Left ventricle myocardium inferior (tissue), 1 donor: ENCODE measurements at places on chromosomes 1 and 21. TPM values are rescaled to one million over a fixed set of nuclear protein-coding genes. Genes with fewer than 3 reads are reported as not detected.
A peak's percentile ranks its signal among the peaks of the same experiment; 100 is the strongest.

GRCh38 chr1:193456811-193457280 is 270.4 kb upstream of the B3GALT2 start:
- DNase-seq = no peak
- no peaks in the 10 kb centered on the region for H3K36me3 ChIP-seq
- peaks cover 9% of the 10 kb centered on the region for H3K4me1 ChIP-seq
- H3K27me3 ChIP-seq = no peaks in the 10 kb centered on the region

GRCh38 chr1:77031106-77031662 is 163.9 kb downstream of the ST6GALNAC5 start:
- H3K4me3 ChIP-seq = no peak overlapping the region
- no peak for DNase-seq
- H3K36me3 ChIP-seq = no peaks in the 10 kb centered on the region

DNA sequence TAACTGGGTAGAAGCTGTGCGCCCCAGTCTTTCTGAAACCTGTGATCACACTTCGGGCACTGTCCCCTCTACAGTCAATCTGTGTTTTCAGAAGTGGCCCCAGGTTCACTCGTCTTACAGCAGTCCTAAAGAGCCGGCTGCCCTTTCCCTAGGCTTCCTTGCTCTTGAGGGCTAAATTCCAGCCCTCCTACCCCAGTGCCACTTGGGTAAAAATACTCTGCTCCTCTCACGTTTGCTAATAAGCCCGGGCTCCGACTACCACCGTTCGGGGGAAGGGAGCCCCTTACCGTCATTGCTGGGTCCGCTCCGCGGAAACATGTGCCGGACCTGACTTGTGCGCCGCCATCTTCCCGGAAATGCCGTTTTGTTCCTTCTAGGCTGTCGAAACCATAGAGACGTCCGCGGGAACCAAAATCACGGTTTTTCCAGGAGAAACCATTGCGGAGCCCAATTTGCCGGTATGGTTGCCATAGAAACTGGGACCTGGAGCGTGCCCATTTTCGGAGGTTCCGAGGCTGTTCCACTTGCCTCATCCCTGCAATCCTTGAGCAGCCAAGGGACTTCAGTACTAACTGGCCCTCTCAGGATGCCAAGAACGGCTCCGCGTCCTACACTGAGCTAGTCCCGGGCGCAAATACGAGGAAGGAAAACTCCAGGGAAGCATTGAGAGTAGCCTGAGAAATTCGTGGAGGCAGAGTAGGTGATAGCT is at the start of gene GPATCH4:
TSS of gene GPATCH4 (minus strand) at position 358 of the 709 bp plus-strand sequence.
- peak within 1 kb of the TSS; percentile 86 for H3K27ac ChIP-seq
- DNase-seq = peak; percentile 68
- H3K4me1 ChIP-seq = peaks cover 30% of the 10 kb centered on the region
- no peaks in the 10 kb centered on the region for H3K27me3 ChIP-seq
- peak within 1 kb of the TSS; percentile 76 for H3K4me3 ChIP-seq
- H3K36me3 ChIP-seq = peaks cover 19% of the 10 kb centered on the region

DNA sequence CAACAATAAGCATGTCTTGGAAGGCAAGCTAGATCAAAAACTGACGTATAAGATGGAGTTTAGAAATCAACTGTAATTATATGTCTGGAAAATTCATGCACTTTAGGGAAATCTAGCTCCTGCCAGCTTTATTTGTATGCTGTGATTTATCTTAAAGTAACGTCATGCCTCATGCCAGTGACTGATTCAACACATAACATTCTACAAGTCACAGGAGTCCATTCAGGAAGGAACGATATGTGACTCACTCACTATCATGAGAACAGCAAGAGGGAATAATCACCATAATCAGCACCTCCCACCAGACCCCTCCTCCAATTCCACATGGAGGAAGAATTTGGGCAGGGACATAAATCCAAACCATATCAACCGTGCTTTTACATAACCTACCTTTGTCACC is 682.4 kb upstream of the ADAMTS5 start:
- H3K4me1 ChIP-seq = no peaks in the 10 kb centered on the region
- DNase-seq = no peak
- H3K36me3 ChIP-seq = no peaks in the 10 kb centered on the region
- H3K27me3 ChIP-seq = no peaks in the 10 kb centered on the region

GRCh38 chr1:30412241-30413110 is 310.9 kb downstream of the MATN1 start:
- no peak overlapping the region for H3K4me3 ChIP-seq
- no peak for DNase-seq
- no peaks in the 10 kb centered on the region for H3K36me3 ChIP-seq
- H3K27me3 ChIP-seq = peaks cover 96% of the 10 kb centered on the region
- H3K27ac ChIP-seq = no peak overlapping the region
- no peaks in the 10 kb centered on the region for H3K4me1 ChIP-seq

GRCh38 chr1:214658175-214658574 is 55.2 kb downstream of the CENPF start:
- H3K4me1 ChIP-seq = no peaks in the 10 kb centered on the region
- no peak overlapping the region for H3K27ac ChIP-seq
- DNase-seq = no peak
- no peak overlapping the region for H3K4me3 ChIP-seq
- H3K36me3 ChIP-seq = no peaks in the 10 kb centered on the region

GRCh38 chr1:17494114-17494729 is 45.3 kb upstream of the ARHGEF10L start:
- H3K4me3 ChIP-seq = no peak overlapping the region
- DNase-seq = peak; percentile 62
- no peaks in the 10 kb centered on the region for H3K36me3 ChIP-seq
- no peak overlapping the region for H3K27ac ChIP-seq

DNA sequence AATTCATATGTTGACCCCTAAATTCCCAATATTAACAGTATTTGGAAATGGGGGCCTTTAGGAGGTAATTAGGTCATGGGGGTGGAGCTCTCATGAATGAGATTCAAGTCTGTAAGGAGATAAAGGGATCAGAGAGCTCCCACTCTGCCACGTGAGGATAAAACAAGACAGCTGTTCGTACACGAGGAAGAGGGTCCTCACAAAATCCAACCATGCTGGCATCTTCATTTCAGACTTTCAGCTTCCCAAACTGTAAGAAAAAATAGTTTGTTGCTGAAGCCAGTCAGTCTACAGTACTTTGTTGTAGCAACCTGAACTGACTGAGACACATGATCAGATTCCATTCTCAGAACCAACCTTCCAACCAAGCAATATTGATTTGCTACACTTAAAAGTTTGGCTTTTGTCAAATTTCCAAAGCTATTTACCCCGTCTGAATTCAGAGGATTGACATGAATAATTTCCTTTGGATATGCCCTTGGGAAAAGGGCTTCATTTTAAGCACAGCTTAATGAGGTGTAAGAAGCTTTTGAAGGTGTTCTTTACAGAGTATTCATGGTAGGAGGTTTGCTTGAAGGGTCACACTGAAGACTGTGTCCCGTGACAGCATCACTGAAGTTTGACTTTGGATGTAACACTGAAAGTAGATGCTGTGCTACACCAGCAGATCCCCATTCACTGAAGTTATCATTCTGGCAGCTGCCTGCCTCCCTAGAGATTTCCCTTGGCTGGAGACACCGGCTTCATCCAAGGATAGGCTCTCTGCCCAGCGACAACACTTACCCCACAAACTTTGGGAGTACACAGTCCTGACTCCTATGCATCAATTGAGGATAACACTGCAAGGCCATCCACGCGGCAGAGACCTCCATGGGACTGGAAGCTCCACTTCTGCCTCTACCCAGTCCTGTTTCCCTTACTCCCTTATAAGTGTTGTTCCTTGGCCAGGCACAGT is 4.9 kb upstream of the OMA1 start:
- DNase-seq = no peak
- H3K4me3 ChIP-seq = no peak overlapping the region
- H3K27me3 ChIP-seq = peaks cover 28% of the 10 kb centered on the region
- no peaks in the 10 kb centered on the region for H3K4me1 ChIP-seq

- H3K4me3 ChIP-seq = peak overlapping the region; percentile 14
- H3K36me3 ChIP-seq = peaks cover 14% of the 10 kb centered on the region
- peak overlapping the region; percentile 67 for H3K27ac ChIP-seq
- H3K27me3 ChIP-seq = no peaks in the 10 kb centered on the region
Measured at GRCh38 chr21:15826147-15826780, 96.5 kb downstream of the USP25 start.

GRCh38 chr21:35357041-35357780 is 308.1 kb upstream of the RUNX1 start:
- peaks cover 5% of the 10 kb centered on the region for H3K4me1 ChIP-seq
- H3K36me3 ChIP-seq = no peaks in the 10 kb centered on the region
- H3K27me3 ChIP-seq = peaks cover 21% of the 10 kb centered on the region
- H3K4me3 ChIP-seq = no peak overlapping the region
- H3K27ac ChIP-seq = no peak overlapping the region

- H3K4me3 ChIP-seq = no peak overlapping the region
- no peak for DNase-seq
- H3K4me1 ChIP-seq = peaks cover 18% of the 10 kb centered on the region
- peaks cover 5% of the 10 kb centered on the region for H3K36me3 ChIP-seq
- H3K27ac ChIP-seq = no peak overlapping the region
Measured at GRCh38 chr1:34806396-34806795, 13.6 kb downstream of the GJA4 start.

GRCh38 chr1:182431278-182431677 is 18.7 kb upstream of the RGSL1 start:
- no peaks in the 10 kb centered on the region for H3K36me3 ChIP-seq
- no peak for DNase-seq
- H3K4me3 ChIP-seq = no peak overlapping the region

DNA sequence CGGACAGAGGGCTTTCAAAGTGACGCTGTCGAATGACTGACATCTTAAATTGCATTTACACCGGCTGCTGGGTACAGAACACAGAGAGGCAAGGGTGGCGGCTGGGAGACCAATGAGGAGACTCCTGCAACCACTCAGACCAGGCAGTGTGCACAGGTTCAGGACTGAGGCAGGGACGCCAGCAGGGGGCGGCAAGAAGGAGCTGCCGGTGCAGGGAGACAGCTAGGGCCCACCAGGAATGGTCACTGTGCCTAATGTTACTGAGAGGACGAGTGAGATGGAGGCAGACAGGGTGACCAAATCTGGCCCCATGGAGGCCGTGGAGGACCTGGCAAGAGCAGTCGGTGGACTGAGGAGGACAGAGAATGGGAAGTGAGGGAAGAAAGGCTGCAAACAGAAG is 23.5 kb downstream of the GLIS1 start:
- H3K4me3 ChIP-seq = no peak overlapping the region
- H3K27me3 ChIP-seq = peaks cover 58% of the 10 kb centered on the region
- DNase-seq = no peak
- H3K4me1 ChIP-seq = no peaks in the 10 kb centered on the region

DNA sequence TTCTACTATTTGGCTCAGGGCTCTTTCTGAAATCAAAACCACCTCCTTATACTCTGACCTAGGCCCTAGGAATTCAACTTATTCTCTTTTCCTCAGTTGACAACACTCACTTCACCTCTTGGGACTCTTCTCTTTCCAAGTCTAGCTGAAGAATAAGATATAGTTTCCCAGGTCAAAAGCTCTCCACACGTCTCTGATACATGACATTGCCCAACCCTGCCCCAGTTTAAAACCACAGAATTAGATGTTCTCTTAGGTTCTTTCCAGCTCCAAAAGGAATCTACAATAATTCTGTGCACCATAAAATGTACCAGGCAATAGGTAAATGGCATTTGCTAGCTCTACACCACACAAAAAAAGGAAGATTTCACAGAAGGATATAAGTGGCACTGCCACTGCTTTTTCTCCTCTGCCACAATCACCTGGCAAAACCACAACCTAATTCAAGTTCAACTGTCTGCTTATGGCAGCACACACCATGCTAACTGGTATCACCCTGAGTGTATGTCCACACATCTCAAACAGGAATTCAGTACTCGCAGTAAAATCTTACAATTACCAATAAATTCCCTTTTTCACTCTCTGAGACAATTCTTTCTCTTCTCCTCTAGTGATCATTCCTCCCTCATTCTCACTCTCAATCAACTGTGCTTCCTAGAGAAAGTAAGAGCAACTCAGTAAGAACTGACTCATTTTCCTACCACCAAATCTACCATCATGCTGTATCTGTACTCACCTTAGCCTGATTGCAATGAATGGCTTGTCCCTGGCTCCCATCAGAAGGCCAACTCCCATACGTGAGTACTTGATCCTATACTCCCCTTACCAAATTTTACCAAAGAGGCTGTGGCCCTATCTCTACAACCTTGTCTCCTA is 27.3 kb downstream of the ZBTB8OS start:
- H3K4me3 ChIP-seq = no peak overlapping the region
- H3K36me3 ChIP-seq = peaks cover 22% of the 10 kb centered on the region
- H3K27ac ChIP-seq = no peak overlapping the region
- no peaks in the 10 kb centered on the region for H3K4me1 ChIP-seq
- no peaks in the 10 kb centered on the region for H3K27me3 ChIP-seq

DNA sequence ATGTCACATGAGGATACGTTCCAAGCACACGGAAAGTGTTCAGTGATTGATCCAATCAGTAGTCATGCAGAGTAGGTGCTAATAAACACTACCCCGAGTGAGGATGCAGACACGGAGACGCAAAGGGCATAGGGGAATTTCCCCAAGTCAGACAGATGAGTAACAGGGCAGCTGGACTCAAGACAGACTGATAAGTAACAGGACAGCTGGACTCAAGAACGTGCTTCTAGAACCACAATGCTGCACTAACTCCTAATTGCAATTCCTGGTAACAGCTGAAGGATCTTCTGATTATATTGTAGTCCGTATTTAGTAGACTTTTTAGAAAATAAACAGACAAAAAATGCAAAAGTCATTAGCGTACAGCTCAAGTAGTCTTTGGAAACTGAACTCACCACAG is 1.9 kb upstream of the OR2T10 start:
- no peaks in the 10 kb centered on the region for H3K4me1 ChIP-seq
- H3K27ac ChIP-seq = no peak overlapping the region
- peaks cover 5% of the 10 kb centered on the region for H3K27me3 ChIP-seq
- H3K36me3 ChIP-seq = no peaks in the 10 kb centered on the region
- no peak for DNase-seq

GRCh38 chr21:44923480-44924084 is 2.9 kb upstream of the ITGB2 start:
- H3K36me3 ChIP-seq = no peaks in the 10 kb centered on the region
- peaks cover 6% of the 10 kb centered on the region for H3K4me1 ChIP-seq
- H3K4me3 ChIP-seq = no peak overlapping the region
- H3K27me3 ChIP-seq = peaks cover 66% of the 10 kb centered on the region
- DNase-seq = no peak

GRCh38 chr1:225470211-225471108 is 42.6 kb upstream of the LBR start:
- no peak overlapping the region for H3K4me3 ChIP-seq
- peaks cover 30% of the 10 kb centered on the region for H3K4me1 ChIP-seq
- DNase-seq = no peak
- H3K27me3 ChIP-seq = no peaks in the 10 kb centered on the region

GRCh38 chr21:37921091-37921490 is 4.8 kb upstream of the KCNJ6 start:
- peaks cover 71% of the 10 kb centered on the region for H3K27me3 ChIP-seq
- no peak for DNase-seq
- H3K27ac ChIP-seq = no peak overlapping the region
- H3K36me3 ChIP-seq = no peaks in the 10 kb centered on the region
- H3K4me3 ChIP-seq = no peak overlapping the region

GRCh38 chr1:18945401-18945849 is 11.1 kb downstream of the IFFO2 start:
- H3K4me1 ChIP-seq = peaks cover 86% of the 10 kb centered on the region
- peak; percentile 50 for DNase-seq
- peak overlapping the region; percentile 50 for H3K27ac ChIP-seq
- no peak overlapping the region for H3K4me3 ChIP-seq
- H3K36me3 ChIP-seq = no peaks in the 10 kb centered on the region

The NOS1AP gene
- 6.2 TPM for total RNA-seq

The TMEM81 gene
- total RNA-seq = 3.1 TPM

The CHRM3 gene
- total RNA-seq = 0.36 TPM

The SLC44A5 gene
- 0.58 TPM for total RNA-seq

The CLCA4 gene
- 0.27 TPM for total RNA-seq

The MIXL1 gene
- not detected for total RNA-seq

The SEMA4A gene
- total RNA-seq = 1.0 TPM

The BRDT gene
- not detected for total RNA-seq

The MSTO1 gene
- total RNA-seq = 13.1 TPM

The MAP3K21 gene
- 0.41 TPM for total RNA-seq

The SDF4 gene
- 114 TPM for total RNA-seq

The OR2T2 gene
- total RNA-seq = not detected

The RNU1-3 gene
- total RNA-seq = 6,072 TPM
